ENCODE measurements at places on chromosomes 5 and 9.

- DNase-seq = no peak
These were observed 59.3 kb downstream of the KCNT1 start for GRCh38 chr9:135761150-135761844.

DNA sequence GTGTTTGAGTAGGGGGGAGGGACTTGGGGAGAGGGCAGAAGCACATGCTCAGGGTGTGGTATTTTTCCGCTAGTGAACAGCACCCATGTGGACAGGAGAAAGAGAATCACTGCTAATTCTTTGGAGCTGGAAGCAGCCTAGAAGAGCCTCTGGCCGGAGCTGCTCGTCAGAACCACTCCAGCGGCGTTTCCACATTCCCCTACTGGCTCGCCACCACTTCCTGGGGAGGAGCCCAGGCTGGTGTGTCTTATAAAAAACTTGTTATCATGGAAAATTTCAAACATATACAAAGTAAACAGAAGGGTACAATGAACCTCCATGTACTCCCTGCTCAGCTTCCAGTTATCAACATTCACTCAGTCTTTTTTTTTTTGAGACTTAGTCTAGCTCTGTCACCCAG is 26.7 kb downstream of the LHX2 start:
- DNase-seq = no peak

- DNase-seq = no peak
These were observed 297.6 kb downstream of the CDH10 start for GRCh38 chr5:24347158-24347557.

DNA sequence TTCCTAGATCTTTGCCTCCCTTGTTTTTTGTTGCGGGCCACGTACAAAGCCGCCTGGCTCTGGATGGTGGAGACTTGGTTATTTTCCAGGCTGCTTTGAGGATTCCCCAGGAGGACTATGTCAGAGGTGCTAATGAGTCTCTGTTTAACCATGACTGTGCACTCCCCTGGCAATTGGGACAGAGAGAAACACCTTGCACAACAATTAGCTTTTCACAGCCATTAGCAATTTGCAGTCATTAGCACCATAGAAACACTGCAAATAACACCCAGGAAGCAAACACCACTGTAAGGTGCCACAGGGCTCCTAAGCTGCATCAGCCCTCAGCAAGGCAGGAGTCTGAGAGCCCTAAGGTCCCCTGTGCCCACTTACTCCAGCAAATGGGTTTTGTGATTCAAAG is 201.0 kb upstream of the VLDLR start:
- DNase-seq = no peak

GRCh38 chr9:27524236-27524635 is at the start of gene IFNK:
IFNK (plus strand) TSS chr9:27524290; CDS start chr9:27524337, 47 bp downstream.
- no peak for DNase-seq

DNA sequence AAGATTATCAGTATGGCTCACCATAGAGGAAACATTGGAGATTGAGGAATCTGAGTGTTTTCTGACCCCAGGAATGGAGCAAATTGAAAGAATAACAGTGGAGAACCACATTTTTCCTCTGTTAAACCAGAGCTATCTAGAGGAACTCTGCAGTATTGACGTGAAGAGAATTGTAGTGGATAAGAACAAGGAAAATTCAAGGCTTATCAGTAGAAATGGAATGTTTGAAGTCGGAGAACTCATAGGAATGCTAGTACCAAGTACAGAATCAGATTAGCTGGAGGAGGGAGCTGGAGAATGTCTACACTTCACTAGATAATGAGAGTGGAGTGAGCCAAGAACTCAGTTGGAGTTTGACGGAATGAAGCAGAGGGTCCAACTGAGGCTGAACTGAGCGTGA is 50.3 kb downstream of the SNCAIP start:
- no peak for DNase-seq

DNA sequence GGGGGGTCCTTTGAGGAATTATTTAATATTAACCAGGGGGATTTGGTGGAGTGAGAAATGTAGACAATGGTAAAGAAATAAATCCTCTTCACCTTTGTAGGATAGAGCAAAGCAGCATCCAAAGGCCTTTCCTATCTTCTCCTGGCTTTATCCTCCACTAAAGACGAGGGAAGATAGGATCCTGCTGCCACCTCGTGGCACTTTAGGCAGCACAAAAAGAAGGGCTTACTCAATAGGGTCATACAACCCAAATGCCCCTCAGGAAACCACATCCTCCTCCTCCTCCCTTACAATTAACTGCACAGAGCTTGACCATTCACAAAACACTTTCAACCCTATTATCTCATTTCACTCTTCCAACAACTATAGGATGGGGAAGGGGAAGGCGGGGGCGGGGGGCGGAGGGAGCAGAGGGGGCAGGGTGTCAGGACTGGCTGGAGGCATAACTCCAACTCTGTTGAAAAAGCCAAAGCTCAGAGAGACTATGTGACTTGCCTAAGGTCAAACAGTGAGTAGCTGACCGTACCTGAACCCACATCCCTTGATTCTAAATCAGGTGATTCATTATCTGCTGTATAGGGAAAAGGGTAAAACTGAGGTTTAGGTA is 45.4 kb upstream of the MYOT start:
- peak; percentile 76 for DNase-seq

DNA sequence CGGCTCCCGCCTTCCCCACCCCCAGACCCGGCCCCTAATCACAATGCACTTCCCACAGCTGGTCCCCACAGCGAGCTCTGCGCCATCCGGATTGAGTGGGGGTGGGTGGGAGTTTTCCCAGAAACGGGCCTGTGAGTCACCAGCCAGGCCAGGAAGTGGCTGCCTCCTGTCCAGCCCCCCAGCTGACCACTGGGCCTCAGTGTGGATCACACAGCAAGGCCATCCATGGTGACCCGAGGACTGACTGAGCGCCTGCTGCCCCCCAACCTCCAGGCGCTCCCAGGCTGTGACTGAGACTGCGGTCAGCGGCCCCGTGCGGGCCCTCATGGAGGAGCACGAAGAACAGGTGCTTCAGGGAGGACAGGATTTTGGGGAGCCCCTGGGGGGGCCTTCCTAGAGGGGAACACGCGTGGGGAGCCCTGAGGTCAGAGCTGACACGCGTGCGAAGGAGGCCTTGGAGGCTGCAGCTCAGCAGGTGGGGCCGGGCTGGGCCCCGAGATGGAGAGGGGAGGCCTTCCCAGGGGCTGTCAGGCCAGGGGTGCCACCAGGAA is 48.3 kb upstream of the EGFL7 start:
- no peak for DNase-seq

GRCh38 chr5:91598216-91598615 is 215.1 kb upstream of the ARRDC3 start:
- DNase-seq = no peak

- no peak for DNase-seq
These were observed 113.0 kb downstream of the AUH start for GRCh38 chr9:91248707-91249106.

GRCh38 chr9:124710766-124711165 is 60.3 kb downstream of the NR6A1 start:
- no peak for DNase-seq

- peak; percentile 79 for DNase-seq
These were observed 47.1 kb upstream of the POU4F3 start for GRCh38 chr5:146291421-146292074.
